HCT116 (cell line): ENCODE measurements at places on chromosomes 2 and 18. TPM values are rescaled to one million over a fixed set of nuclear protein-coding genes. Genes with fewer than 3 reads are reported as not detected.

DNA sequence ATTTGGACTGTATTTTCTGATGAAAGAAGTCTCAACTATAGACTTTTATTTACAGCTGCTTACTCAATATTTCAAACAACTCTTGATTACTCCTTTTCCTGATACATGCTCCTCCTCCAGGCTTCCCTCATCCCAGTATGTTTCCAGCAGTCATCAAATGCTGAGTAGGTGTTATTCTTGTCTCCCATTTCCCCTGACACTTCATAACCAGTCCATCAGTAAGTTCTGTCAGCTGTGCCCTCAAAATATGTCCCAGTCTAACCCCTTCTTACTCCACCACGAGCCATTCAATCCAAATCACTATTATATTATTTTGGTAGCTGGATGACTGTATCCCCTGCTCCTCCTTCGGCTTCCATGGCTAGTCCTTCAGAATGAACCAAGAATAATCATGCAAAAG, 189.1 kb upstream of the DTNA start:
- peaks cover 9% of the 10 kb centered on the region; the same call in 1 of the 2 replicates for H3K27me3 ChIP-seq
- no peaks in the 10 kb centered on the region for H3K36me3 ChIP-seq
- H3K4me1 ChIP-seq = no peaks in the 10 kb centered on the region
- DNase-seq = no peak
- H3K27ac ChIP-seq = no peak overlapping the region

MDH1B gene
- 3.7 TPM for total RNA-seq

MAP3K19 gene
- not detected for total RNA-seq

DNA sequence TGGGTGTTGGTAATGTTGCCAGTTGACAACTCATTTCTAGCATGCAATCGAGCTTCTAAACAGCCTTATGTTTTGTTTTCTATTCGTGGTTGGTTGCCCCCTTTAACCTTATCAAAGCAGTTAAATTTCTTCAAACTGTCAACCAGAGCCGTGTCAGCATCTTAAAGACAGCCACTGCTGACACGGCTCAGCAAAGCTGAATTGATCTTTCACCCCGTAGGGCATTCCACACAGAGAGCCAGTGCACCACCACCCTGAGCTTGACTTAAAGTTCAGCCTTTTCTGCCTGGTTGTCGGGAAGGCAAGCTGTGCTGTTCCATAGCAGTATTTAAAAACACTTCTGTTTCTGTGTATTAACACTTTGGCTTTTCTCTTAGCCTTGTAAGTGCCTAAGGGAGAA, 355.0 kb upstream of the CHST9 start:
- H3K27me3 ChIP-seq = no peaks in the 10 kb centered on the region
- H3K27ac ChIP-seq = no peak overlapping the region
- no peak for DNase-seq
- no peaks in the 10 kb centered on the region for H3K4me1 ChIP-seq

DNA sequence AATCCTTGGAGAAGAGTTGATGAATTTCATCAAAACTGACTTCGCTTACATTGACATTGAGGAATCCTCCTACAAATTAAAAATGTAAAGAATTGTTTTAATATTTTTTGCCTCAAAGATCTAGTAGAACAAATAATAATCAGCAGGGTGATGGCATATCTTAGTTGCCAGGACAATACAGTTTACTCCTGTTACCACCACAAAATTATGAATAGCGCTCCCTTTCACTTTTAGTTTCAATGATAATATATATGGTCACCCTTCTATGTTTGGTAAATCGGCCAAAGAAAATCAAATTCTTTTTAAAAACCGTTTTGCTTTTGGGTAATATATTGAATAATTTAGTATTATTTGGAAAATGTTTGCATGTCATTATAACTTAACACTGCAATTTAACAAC, 39.0 kb downstream of the B4GALT6 start:
- no peak overlapping the region for H3K27ac ChIP-seq
- no peak for DNase-seq
- H3K4me1 ChIP-seq = peaks cover 29% of the 10 kb centered on the region
- H3K27me3 ChIP-seq = no peaks in the 10 kb centered on the region
- no peak overlapping the region for H3K4me3 ChIP-seq

CYP27A1 gene
- 1.6 TPM for total RNA-seq

DNA sequence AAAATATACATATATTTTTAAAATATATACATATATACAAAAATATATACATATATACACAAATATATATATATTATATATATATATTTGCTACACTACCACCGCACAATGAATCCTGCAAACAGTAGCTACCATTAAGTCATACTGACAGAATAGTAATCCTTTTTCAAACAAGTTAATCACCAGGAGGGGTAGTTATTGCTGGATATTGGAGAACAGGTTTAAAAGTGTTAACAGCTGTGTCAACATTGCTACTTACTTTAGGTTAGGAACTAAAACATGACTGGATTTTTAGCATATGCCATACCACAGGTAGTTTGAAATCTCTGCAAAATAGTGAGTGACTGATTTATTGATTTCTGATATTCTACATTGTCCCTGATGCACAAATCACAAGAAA, 529.1 kb upstream of the CDH7 start:
- H3K27me3 ChIP-seq = no peaks in the 10 kb centered on the region
- H3K36me3 ChIP-seq = no peaks in the 10 kb centered on the region
- H3K4me3 ChIP-seq = no peak overlapping the region
- no peak overlapping the region for H3K27ac ChIP-seq

CD207 gene
- not detected for total RNA-seq

NEB gene
- 0.34 TPM for total RNA-seq

DNA sequence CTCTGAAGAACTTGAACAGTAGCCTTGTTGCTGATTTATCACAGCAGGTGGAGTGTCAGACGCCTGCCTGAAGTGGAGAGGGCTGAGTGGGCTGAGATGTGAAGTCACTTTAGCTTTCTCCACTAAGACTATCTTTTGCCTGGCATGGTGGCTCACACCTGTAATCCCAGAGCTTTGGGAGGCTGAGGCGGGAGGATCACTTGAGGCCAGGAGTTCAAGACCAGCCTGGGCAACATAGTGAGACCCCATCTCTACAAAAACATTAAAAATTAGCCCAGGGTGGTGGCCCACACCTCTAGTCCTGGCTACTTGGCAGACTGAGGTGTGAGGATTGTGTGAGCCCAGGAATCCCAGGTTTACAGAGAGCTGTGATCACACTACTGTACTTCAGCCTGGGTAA, 60.6 kb upstream of the TTC39C start:
- no peaks in the 10 kb centered on the region for H3K27me3 ChIP-seq
- no peak overlapping the region for H3K27ac ChIP-seq
- H3K4me1 ChIP-seq = no peaks in the 10 kb centered on the region
- no peaks in the 10 kb centered on the region for H3K36me3 ChIP-seq
- DNase-seq = no peak
